ENCODE measurements at places on chromosomes 3 and 15.

- no peak for DNase-seq
Observed at GRCh38 chr3:124057420-124057819, 65.5 kb upstream of the ROPN1 start.

DNA sequence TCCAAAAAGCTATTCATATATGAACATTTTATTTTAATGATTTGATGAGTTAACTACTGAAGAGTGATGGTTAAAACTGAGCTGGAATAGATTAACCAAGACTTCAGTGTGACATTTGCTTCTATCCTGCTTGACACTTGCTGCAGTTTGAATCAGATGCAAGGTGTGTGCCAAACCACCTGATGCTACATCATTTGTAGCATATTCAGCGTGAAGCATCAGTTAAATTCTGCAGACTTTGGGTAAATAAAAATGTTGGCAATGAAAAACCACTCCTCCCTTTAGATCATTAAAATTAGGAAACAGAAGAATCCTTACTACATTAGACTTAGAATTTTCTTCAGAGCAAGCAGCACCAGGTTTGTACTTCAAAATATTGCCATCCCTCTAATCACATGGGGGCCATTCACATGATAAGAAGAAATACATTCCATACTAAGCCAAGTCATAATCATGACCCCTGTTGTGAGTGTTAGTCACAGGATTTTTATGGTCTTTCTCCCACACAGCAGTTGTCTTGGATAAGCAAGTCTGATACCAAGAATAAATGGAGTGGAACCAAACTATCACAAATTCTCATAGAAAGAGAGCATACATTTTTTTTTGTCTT is 160.7 kb upstream of the TNIK start:
- DNase-seq = peak; percentile 60

GRCh38 chr15:80778964-80779657 is at the start of gene CEMIP:
Gene CEMIP (plus strand): TSS chr15:80779370. CDS start chr15:80873880, 94,510 bp downstream.
- DNase-seq = peak; percentile 67

DNA sequence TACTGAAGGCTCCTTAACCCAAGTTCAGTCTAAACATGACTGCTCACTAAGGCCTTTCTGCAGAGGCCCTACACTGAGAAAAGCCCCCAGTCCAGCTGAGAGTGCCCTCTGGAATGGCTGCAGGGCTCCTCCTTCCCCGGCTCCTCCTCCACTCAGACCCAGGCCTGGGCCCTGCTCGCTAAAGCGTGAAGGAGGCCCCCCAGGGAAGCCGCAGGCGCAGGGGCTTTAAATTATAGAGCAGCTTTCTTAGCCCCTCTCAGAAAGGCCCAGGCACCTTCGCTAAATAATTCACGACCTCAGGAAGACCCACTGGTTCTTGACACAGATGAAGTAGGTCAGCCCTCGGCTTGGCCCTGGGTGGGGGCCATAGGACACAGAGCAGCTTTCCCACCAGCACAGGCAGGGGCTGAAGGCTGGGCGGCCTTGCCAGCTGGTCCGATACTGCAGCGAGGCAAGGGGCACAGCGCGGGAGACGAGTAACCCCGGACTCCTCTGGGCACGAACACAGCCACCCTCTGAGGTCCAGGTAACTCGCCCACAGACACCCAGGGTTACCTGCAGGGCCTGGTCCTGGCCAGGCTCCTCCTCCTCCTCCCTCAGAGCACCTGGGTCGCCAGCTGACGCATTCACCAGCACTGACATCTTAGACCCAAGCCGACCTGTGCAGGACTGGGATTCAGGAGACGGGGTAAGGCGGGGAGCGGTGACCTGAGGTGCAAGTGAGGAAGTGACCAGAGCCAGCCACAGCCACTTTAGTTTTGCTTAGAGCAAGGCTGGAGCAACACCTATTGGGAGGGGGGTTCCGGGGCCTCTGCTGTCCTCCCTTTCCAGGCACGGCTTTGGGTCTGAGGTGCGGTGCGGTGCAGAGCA is 36.9 kb downstream of the RBPMS2 start:
- no peak for DNase-seq

All from HCEC 1CT (cell line).